ENCODE measurements at places on chromosomes 16 and 17. TPM values are rescaled to one million over a fixed set of nuclear protein-coding genes. Genes with fewer than 3 reads are reported as not detected.

GRCh38 chr17:2087597-2088211, 32.8 kb downstream of the HIC1 start:
- peaks cover 15% of the 10 kb centered on the region for H3K4me1 ChIP-seq
- no peaks in the 10 kb centered on the region for H3K27me3 ChIP-seq
- no peak overlapping the region for H3K4me3 ChIP-seq

DNA sequence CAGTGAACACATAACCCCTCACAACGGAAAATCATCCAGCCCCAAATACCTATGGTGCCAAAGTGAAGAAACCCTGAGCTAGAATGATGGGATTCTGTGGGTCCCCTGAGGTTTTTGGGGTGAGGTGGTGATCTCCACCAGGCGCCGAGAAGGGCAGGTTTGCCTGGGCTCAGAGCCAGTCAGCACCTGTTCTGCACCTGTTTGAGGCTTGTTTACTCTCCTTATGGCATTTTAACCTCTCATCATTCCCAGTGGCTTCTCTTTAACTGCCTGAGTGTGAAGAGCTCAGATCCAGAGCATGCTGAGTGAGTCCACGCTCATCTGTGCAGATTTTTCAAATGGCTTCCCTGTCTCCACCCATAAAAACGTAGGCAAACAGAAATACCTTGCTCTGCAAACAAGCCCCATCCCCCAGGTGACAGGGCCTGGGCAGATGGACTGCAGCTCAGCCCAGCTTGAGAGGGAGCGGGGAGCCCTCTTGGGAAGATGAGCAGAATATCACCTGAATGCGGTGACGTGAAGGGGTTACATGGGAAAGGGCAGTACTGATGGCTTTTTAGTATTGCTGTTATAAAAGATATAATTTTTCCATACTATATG, 40.1 kb upstream of the CLEC19A start:
- no peak for DNase-seq
- no peaks in the 10 kb centered on the region for H3K36me3 ChIP-seq
- no peaks in the 10 kb centered on the region for H3K27me3 ChIP-seq
- H3K4me3 ChIP-seq: no peak overlapping the region

GRCh38 chr17:40322358-40323315, 13.7 kb downstream of the RARA start:
- H3K27me3 ChIP-seq: no peaks in the 10 kb centered on the region
- H3K4me1 ChIP-seq: peaks cover 72% of the 10 kb centered on the region
- peak overlapping the region; percentile 21 for H3K4me3 ChIP-seq

GRCh38 chr17:55446581-55447205, 25.1 kb upstream of the MMD start:
- H3K27ac ChIP-seq: no peak overlapping the region
- H3K27me3 ChIP-seq: no peaks in the 10 kb centered on the region
- H3K4me3 ChIP-seq: no peak overlapping the region
- peaks cover 9% of the 10 kb centered on the region for H3K4me1 ChIP-seq
- no peaks in the 10 kb centered on the region for H3K36me3 ChIP-seq
- DNase-seq: no peak

Gene KCNAB3
- polyA plus RNA-seq: 0.71 TPM

Gene CD300LB
- polyA plus RNA-seq: not detected

Gene RND2
- polyA plus RNA-seq: 2.3 TPM

Gene KRTAP1-5
- not detected for polyA plus RNA-seq

Measured in kidney (tissue), 22 donors.